ENCODE measurements at places on chromosomes 6 and 20. TPM values are rescaled to one million over a fixed set of nuclear protein-coding genes. Genes with fewer than 3 reads are reported as not detected.

SLC12A5 gene
- not detected for total RNA-seq

PERP gene
- total RNA-seq = 7.7 TPM

PI16 gene
- total RNA-seq = under 0.01 TPM

LAMA4 gene
- 29.7 TPM for total RNA-seq

KIF25 gene
- total RNA-seq = not detected

ZC3H12D gene
- not detected for total RNA-seq

FAM83D gene
- 23.1 TPM for total RNA-seq

KCNK15 gene
- total RNA-seq = not detected

RBM24 gene
- 6.7 TPM for total RNA-seq

EBF4 gene
- under 0.01 TPM for total RNA-seq

BTN2A1 gene
- 11.4 TPM for total RNA-seq

PPIL6 gene
- total RNA-seq = 0.18 TPM

GSTA2 gene
- total RNA-seq = not detected

FAXC gene
- total RNA-seq = 1.9 TPM

CAGE1 gene
- total RNA-seq = not detected

NKAIN4 gene
- not detected for total RNA-seq

ARMH2 gene
- total RNA-seq = not detected

HCRTR2 gene
- not detected for total RNA-seq

BPIFA1 gene
- not detected for total RNA-seq

SLC2A10 gene
- total RNA-seq = 15.2 TPM

HLA-DQA1 gene
- not detected for total RNA-seq

GNRH2 gene
- total RNA-seq = 0.18 TPM

APOBEC2 gene
- not detected for total RNA-seq

DPM1 gene
- total RNA-seq = 127 TPM

KIF13A gene
- total RNA-seq = 51.8 TPM

CLPSL2 gene
- total RNA-seq = not detected

ZC2HC1B gene
- total RNA-seq = not detected

TRIM10 gene
- total RNA-seq = not detected

PROKR2 gene
- not detected for total RNA-seq

RNF182 gene
- total RNA-seq = 6.4 TPM

KIFC1 gene
- total RNA-seq = 33.9 TPM

SLA2 gene
- not detected for total RNA-seq

TSPO2 gene
- not detected for total RNA-seq

RFX6 gene
- not detected for total RNA-seq

PRDM1 gene
- 6.9 TPM for total RNA-seq

SLC35D3 gene
- total RNA-seq = not detected

TRIM15 gene
- not detected for total RNA-seq

LY6G5B gene
- 2.2 TPM for total RNA-seq

BEND6 gene
- total RNA-seq = 10.6 TPM

SAMHD1 gene
- 19.7 TPM for total RNA-seq

ESR1 gene
- not detected for total RNA-seq

CALHM5 gene
- 10.6 TPM for total RNA-seq

SUMO4 gene
- 2.2 TPM for total RNA-seq

C4B gene
- total RNA-seq = 0.54 TPM

HLA-B gene
- total RNA-seq = 41.7 TPM

EFCAB8 gene
- not detected for total RNA-seq

ALDH8A1 gene
- under 0.01 TPM for total RNA-seq

MDN1 gene
- total RNA-seq = 26.7 TPM

PDE7B gene
- 12.4 TPM for total RNA-seq

B3GAT2 gene
- not detected for total RNA-seq

FRMD1 gene
- not detected for total RNA-seq

HLA-DOA gene
- not detected for total RNA-seq

CCN5 gene
- not detected for total RNA-seq

TCP11 gene
- total RNA-seq = 0.56 TPM

YTHDF1 gene
- total RNA-seq = 13.9 TPM

CBLN4 gene
- not detected for total RNA-seq

TENT5A gene
- total RNA-seq = 10.8 TPM

Measured in IMR-90 (cell line).